Activated T-cell treated with anti-CD3 and anti-CD28 coated beads for 48 hours (primary cell): ENCODE measurements at places on chromosomes 7 and 10.

GRCh38 chr10:96690755-96691730 lies 29.3 kb downstream of the PIK3AP1 start:
- no peak for DNase-seq

GRCh38 chr10:58727633-58728032 lies 215.0 kb downstream of the BICC1 start:
- no peak for DNase-seq

DNA sequence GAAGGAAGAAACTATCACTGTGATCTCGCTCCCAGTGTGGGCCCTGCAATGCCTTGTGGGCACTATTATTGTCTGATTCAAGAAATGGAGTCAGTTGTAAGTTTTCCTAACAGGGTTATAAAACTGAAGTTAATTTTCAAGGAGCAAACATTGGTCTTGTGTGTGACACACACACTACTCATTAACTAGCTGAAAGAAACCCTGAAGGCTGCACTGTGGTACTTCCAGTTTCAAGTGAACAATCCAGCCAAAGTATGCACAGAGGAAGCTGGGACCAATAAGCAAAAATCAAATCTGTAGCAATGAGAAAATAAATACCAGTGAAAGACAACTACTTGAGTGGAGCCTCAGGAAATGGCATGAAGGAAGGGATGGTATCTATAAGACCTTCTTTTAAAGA lies 506.6 kb upstream of the POT1 start:
- no peak for DNase-seq

GRCh38 chr10:4512671-4513240 lies 313.3 kb upstream of the AKR1E2 start:
- no peak for DNase-seq

DNA sequence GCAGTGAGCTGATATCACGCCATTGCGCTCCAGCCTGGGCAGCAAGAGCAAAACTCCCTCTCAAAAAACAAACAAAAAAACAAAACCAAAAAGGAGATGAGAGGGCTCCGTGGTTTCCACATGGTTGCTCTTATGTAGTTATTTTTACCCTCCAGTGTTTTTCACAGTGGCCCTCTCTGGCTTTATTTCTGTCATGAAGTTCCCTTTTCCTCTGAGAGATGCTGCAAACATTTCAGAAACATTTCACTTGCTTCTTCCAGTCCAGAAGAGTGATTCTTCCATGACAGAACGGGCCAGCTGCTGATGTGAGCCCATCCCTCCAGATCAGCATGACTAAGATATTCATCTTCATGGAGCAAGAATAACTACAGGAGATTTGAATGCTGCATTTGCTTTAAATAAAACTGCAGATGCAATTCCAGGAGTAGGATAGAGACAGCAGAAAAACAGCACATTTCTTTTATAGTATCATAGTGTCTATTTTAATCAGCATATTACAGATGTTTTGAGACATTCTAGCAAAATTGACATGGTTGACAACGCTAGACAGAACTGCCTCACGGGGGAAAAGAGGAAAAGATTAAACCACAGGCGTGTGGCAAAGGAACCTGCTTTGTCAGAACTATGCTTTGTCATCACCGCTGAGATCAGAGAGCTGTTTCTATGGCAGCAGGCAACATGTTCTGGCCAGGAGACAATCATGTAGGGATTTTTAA lies 40.3 kb downstream of the NRCAM start:
- no peak for DNase-seq

GRCh38 chr7:147276106-147276505 lies 1159.5 kb downstream of the CNTNAP2 start:
- DNase-seq = no peak

GRCh38 chr10:62498271-62498670 lies 124.1 kb downstream of the ZNF365 start:
- DNase-seq = no peak

GRCh38 chr10:62681211-62681940 lies 123.1 kb upstream of the ADO start:
- peak; percentile 76 for DNase-seq
